NCI-H82 (cell line): ENCODE measurements at places on chromosomes 4 and X.

GRCh38 chr4:83022724-83023450 lies 12.1 kb upstream of the COPS4 start:
- no peak for DNase-seq

GRCh38 chr4:167100120-167100519 lies 134.2 kb downstream of the SPOCK3 start:
- no peak for DNase-seq

DNA sequence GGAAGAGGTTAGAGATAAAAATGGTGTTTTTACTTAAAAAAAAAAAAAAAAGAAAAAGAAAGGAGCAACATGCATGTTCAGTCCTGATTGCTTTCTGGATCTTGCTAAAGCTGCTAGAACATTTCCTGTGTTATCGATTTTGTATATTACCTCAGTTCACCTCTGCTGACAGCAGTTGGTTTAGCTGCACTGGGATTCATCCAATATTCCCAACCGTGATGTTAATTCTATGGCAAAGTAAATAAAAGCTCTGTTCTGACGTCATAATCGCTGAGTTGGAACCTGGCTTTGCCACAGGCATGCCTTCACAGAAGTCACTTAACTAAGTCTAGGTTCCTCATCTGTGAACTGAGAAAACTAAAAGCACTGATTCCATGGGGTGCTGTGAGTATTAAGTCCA lies 90.7 kb upstream of the SORBS2 start:
- no peak for DNase-seq

DNA sequence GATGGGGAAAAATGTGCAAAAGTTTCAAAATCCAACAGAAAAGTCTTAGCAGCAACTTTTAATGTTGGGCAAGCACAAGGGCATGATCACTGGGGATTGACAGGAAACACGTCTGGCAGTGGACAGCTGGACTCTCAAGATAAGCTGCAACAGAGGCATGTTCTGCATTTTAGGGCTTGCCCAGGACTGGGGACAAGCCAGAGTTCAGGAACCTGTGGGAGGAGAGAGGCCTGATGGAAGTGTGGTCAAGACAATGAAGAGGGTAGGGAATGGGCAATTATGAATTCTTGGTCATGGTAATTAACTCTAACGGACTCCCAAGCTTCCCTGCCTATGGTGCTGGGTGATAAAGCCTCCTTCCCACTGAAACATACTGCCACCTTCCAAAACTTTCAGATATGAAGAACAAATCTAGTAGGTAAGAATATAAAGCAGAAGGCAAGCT lies 48.4 kb downstream of the ANXA3 start:
- peak; percentile 4 for DNase-seq

GRCh38 chr4:145186729-145187128 lies 6.3 kb upstream of the OTUD4 start:
- DNase-seq, result no peak

GRCh38 chrX:120365320-120365719 lies 3.4 kb downstream of the ATP1B4 start:
- peak; percentile 94 for DNase-seq

GRCh38 chr4:37890801-37891259 lies at the start of gene TBC1D1:
TSS of gene TBC1D1 (plus strand) at chr4:37891084. CDS start at chr4:37902096, 11,012 bp downstream.
- peak; percentile 36 for DNase-seq

DNA sequence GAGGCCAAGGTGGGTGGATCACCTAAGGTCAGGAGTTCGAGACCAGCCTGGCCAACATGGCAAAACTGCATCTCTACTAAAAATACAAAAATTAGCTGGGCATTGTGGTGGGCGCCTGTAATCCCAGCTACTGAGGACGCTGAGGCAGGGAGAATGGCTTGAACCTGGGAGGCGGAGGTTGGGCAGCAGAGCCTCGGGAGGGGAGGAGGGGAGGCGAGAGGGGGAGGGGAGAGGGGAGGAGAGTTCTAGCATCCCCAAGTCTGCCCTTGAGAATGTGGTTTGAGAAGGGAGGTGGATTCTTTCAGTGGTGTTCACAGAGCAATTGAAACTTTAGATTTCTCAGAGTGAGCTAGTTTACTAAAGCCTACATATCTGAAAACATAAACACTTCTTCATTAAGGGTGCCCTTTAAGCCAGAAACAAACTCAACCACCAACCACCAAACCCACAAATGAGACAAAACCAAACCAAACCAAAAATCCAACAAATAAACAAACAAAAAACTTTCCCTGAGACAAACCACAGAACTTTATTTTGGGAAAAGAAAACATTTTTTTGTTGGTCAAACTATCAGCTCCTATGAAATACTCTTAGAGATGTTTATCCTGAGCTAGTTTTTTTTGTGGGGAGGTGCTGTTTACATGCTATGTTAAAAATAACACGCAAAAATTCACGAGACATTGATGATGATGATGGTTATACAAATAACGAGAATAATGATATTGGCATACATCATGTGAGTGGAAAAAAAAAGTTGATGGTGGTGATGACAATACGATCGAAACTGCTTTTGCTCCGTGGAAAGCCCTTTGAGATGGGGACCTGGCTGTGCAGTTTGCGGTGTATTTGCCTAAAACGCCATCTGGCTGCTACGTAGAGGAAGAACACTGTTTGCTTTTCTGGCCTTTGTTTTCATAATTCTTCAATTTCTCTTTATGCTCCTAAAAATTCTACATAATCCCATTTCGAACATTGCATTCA lies 98.2 kb upstream of the PRKX start:
- peak; percentile 59 for DNase-seq

DNA sequence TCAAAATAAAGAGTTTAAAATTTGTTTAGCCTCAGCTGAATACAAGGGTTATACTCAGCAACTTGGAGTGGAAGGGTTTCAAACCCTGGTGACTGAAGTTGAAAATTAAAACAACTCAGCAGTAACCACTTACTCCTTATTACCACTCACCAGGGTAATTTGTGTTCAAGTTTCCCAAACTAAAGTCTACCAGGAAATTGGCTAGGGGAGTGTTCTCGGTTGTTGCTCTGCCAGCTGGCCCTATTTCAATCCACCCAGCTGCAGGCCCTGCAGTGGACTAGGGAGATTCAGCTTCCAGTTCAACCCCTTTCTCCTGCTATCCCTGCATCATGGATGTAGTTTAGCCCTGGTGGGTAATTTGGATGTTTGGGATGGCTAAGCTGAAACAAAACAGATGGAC lies 37.8 kb upstream of the EXOC1L start:
- DNase-seq, result no peak

DNA sequence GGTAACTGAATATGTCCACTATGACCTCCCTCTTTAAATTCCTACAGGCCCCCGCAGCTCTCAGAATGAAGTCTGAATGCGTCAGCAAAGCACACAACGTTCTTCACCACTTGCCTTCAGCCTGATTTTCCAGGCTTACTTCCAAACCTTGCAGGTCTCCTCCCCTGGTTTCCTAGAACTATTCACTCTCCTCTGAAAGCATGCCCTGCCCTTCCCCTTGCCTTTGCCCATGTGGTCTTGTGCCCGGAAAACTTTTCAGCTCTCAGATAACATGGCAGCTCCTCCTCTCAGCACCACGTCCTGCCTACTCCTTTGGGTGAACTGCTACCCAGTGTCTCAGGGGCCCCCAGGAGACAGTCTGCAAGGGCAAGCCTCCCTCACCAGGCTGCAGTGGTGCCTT lies 268.5 kb upstream of the LDB2 start:
- no peak for DNase-seq

DNA sequence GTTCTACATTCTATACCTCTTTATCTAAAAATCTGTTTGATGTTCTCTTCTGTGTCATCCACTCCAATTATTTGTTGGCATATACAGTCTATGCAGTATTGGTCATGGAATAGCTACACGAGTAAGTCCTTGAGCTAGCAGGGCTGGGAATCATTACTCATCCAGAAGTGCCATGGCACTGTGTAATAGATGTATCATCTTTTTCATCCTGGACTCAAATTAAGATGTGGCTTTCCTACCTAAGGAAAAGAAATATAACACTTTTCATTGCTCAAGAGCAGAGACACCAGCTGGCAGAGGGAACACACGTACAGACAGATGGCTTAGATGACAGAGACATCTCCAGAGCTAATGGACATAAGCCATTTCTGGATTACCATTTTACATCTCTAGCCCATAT lies 159.8 kb downstream of the FAM13A start:
- peak; percentile 43 for DNase-seq

DNA sequence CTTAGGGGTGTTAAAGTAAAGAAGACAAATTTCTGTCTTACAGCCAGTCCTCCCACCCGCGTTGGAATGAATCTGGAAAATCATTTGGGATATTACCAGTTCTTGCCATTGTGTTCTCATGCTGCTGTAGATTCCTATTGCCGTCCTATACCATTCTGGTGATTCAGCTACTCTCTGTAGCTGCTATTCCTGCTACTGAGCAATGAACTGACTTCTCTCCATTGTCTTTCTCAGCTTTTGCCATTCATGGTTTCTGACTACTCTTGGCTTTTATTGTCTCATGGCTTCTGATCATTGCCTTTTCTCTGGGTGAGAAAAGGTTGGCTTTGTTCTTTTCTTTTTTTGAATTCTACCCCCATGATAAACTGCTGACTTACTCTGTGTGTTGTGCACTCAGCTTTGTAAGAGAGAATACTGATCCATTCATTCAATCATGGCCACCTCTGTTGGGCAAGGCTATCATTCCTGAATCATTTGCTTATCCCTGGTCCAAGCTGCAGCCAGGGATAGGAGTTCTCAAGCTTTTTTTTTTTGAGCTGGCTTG lies 27.7 kb upstream of the METAP1 start:
- DNase-seq, result no peak

- DNase-seq, result no peak
Measured at GRCh38 chr4:6869944-6870343, 39.7 kb upstream of the TBC1D14 start.

GRCh38 chrX:154516656-154517100 lies 646 bp upstream of the FAM3A start:
- no peak for DNase-seq

DNA sequence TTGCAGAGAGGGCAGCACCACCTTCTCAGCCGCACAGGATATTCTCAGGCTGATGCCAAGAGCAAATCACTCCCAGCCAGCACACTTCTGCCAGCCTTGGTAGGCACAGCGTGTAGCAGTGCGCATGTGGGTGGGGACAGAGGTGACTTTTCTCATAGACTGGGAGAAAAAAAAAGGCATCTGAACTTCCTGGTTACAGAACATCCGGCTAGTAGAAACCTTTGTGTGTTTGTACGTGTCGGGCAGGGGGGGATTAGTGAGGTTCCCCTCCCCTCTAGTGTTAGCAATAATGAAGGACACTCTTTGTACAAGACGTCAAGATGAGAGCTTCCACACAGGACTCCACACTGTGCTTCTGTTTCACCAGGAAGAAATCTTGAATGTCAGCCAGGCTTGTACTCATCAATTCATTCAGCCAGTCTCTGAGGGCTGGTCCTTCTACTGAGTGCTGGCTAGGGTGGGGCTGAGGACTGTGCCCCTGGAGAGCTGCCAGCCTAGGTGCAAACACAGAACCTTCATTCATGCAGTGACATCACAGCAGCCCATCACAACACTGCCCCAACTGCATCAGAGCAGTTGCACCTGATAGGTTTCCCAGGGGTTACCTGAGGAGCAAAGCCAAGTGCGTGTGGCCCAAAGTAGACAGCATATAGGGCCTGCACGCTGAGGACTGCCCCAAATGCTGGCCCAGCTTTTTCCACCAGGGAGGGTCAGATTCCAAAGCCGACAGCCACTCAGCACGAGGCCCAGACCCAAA lies 34.7 kb downstream of the SLC25A5 start:
- no peak for DNase-seq

DNA sequence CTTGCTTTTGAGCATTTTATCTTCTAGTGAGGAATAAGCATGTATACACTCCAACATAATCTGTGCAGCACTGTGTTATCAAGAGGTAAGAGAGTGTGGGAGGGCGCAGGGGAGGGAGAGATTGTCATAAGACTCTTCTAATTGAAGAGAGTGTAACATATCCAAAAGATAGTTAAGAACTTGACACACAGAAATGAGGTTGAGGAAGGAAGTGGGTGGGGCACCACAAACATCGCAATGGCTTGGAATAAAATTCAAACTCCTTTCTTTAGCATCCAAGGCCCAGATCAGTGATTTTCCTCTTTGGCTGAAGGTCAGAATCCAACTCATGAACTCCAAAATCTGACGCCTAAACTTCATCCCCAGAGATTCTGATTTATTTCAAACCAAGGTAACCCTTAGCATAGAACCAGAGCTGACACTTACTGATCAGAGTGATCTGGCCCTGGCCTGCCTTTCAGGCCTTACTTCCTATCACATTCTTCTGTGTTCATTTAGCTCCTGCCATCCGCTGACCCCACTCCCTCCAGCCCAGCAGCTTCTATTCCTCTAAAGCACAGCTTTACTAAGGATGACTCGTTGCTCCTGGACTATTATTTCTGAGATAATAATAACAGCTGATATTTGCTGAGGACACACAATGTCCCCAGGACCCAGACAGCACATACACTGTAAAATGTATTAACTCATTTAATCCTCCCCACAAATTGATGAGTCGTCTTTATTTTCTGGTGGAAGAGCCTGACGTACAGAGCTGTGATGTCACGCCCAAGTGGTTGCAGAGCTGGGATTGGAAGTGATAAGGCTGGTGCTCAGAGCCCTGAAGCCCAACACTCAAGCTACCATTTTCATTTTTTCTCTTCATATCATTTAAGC lies 10.6 kb upstream of the CTSO start:
- no peak for DNase-seq
